ENCODE measurements at places on chromosomes 7 and 10. TPM values are rescaled to one million over a fixed set of nuclear protein-coding genes. Genes with fewer than 3 reads are reported as not detected.

Gene PTPN20
- not detected for total RNA-seq

Gene PAPSS2
- 21.9 TPM for total RNA-seq

Gene ACTL6B
- total RNA-seq, result not detected

Gene UFSP1
- 2.9 TPM for total RNA-seq

Gene WDR86
- total RNA-seq, result not detected

- H3K27me3 ChIP-seq, result peaks cover 5% of the 10 kb centered on the region
- no peak overlapping the region for H3K4me3 ChIP-seq
- no peaks in the 10 kb centered on the region for H3K36me3 ChIP-seq
- no peaks in the 10 kb centered on the region for H3K4me1 ChIP-seq
- no peak overlapping the region for H3K27ac ChIP-seq
- DNase-seq, result no peak
Observed at GRCh38 chr7:44223362-44224079, 22.7 kb downstream of the YKT6 start.

DNA sequence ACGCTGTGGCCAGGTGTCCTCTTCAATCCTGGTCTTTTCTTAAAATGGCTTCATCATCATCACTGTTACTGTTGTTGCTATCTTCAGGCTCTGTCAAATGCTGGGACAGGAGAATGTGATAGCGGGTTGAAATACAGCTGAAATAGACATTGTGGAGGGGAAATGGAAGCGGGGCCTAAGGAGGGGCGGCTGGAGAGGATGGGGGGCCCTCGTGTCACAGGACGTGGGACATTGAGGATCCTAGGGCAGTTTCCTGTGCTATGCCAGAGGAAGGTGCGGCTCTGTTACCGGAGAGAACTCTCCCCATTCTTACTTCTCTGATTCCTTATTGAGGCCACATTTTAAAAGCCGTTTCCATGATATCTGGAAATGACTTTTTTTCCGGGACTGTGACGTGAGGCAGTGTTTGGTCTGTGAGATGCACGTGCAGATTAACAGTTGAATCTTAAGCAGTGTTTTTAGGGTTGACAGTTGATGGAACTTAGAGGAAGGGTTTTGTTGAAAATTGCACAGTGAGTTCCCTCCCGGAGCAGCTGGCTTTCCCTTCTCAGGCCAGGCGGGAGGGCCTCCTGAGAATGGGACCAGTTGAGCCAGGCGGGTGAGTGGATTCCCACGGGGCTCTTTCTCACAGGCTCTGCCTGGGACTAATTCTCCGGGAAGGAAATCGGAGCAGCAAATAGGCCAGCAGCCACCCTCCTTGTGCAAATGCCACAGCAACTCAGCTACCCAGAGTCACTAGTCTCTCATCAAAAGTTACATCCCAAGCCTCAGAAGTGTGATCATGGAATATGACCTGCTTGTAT, 125.2 kb downstream of the TACC2 start:
- H3K27me3 ChIP-seq, result no peaks in the 10 kb centered on the region
- DNase-seq, result no peak
- peak overlapping the region; percentile 95 for H3K27ac ChIP-seq
- H3K36me3 ChIP-seq, result no peaks in the 10 kb centered on the region

DNA sequence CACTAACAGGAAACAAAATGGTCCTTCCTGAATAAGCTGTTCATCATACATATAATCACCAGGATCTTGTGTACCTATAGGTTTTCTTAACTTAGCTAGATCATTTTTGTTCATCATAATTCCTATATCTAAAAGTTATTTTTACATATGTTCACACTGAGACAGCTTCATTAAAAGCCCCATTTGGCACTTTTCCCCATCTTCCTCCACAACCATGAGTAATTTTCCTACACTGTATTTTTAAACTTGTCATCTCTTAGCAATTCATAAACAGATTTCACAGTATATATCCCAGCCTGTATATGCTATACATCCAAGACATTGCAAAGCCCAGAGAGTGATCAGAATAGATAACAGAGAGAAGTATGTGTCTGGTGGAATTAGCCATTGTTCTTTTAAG, 28.3 kb downstream of the ZNF365 start:
- H3K4me1 ChIP-seq, result no peaks in the 10 kb centered on the region
- no peak for DNase-seq
- H3K27me3 ChIP-seq, result no peaks in the 10 kb centered on the region
- no peak overlapping the region for H3K27ac ChIP-seq
- no peak overlapping the region for H3K4me3 ChIP-seq

DNA sequence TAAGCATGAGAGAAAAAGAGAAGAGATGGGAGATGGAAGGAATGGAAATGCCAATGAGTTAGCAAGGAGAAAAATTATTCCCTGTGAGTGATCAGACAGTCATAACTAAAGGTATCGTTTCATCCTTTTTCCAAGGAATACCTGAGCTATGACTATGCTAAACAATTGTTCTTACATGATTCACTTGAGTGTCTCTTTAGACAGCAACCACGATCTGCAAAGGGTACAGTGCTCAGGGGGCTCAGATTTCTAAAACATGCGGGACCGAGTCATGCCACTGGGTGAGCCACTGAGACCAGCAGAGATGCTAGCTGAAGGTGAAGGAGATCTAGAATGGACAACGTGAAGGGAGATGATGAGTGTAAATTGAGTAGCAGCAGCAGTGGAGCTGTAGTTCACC, 78.0 kb upstream of the CTTNBP2 start:
- H3K27me3 ChIP-seq, result peaks cover 7% of the 10 kb centered on the region
- no peak for DNase-seq
- H3K4me1 ChIP-seq, result peaks cover 10% of the 10 kb centered on the region
- H3K4me3 ChIP-seq, result no peak overlapping the region
- no peaks in the 10 kb centered on the region for H3K36me3 ChIP-seq

GRCh38 chr10:70596110-70596798, 6.3 kb downstream of the PRF1 start:
- no peaks in the 10 kb centered on the region for H3K4me1 ChIP-seq
- H3K27ac ChIP-seq, result no peak overlapping the region
- peak; percentile 75 for DNase-seq
- peaks cover 16% of the 10 kb centered on the region for H3K27me3 ChIP-seq

DNA sequence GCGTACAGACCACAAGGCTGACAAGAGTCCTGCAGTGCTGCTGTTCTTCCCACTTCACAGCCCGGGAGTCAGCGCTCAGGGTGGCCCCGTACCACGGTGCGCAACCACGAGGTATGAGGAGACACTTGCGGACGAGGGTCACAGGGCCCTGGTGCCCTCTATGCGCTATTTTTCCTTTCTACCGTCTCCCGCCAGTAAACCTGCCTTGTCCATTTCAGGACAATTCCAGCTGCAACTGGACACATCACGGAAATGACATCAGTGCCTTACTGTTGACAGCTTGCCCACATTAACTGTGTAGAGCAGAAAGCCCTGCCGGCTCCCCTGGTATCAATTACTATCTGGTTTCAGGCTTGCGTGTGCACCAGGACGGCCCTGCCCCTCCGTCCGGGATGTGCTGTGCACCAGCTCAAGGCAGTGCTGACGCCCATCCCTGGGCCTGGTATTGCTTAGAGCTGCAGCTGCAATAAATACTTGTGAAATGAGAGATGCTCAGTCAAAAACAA, 65.1 kb downstream of the ZRANB1 start:
- peak overlapping the region; percentile 67 for H3K27ac ChIP-seq
- no peak overlapping the region for H3K4me3 ChIP-seq
- peaks cover 9% of the 10 kb centered on the region for H3K36me3 ChIP-seq
- no peaks in the 10 kb centered on the region for H3K27me3 ChIP-seq
- peaks cover 25% of the 10 kb centered on the region for H3K4me1 ChIP-seq

DNA sequence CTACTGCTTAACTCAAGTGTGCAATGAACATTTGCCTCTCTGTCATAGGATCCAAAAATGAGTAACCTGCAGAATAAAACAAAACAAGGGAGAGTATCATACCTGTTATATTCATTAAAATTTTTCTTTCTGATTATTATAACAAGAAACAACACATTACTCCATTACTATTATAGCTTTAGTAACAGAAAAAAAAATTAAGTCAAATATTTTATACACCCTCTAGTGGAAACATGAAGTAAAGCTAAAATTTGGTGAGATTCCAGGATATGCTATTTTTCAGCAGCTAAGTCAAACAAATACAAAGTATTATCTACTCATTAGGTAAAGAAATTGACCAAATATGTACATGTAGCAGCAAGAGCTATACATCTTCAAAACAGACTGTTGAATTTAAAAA, 56.3 kb downstream of the PDZD8 start:
- no peak overlapping the region for H3K27ac ChIP-seq
- H3K36me3 ChIP-seq, result peaks cover 10% of the 10 kb centered on the region
- DNase-seq, result no peak
- no peaks in the 10 kb centered on the region for H3K27me3 ChIP-seq
- H3K4me3 ChIP-seq, result no peak overlapping the region

DNA sequence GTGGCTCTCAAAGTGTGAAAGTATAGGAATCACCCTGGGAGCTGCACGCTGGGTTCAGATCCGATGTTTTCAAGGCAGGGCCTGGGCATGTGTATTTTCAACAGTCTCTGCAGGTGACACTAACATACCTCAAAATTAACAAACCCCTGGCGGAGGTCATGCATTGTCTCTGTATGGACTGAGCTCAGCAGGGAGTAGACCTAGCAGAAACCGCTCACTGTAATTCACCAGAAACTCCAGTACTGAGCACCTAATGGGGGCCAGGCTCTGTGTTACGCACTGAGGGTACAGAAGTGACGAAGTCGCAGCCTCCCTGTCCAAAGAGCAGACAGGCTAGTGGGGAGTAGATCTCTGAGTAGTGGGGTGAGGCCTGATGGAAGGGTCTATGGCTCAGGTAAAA, 5.6 kb downstream of the STRA8 start:
- peak; percentile 64 for DNase-seq
- H3K4me3 ChIP-seq, result no peak overlapping the region
- no peak overlapping the region for H3K27ac ChIP-seq
- peaks cover 34% of the 10 kb centered on the region for H3K27me3 ChIP-seq
- no peaks in the 10 kb centered on the region for H3K36me3 ChIP-seq

DNA sequence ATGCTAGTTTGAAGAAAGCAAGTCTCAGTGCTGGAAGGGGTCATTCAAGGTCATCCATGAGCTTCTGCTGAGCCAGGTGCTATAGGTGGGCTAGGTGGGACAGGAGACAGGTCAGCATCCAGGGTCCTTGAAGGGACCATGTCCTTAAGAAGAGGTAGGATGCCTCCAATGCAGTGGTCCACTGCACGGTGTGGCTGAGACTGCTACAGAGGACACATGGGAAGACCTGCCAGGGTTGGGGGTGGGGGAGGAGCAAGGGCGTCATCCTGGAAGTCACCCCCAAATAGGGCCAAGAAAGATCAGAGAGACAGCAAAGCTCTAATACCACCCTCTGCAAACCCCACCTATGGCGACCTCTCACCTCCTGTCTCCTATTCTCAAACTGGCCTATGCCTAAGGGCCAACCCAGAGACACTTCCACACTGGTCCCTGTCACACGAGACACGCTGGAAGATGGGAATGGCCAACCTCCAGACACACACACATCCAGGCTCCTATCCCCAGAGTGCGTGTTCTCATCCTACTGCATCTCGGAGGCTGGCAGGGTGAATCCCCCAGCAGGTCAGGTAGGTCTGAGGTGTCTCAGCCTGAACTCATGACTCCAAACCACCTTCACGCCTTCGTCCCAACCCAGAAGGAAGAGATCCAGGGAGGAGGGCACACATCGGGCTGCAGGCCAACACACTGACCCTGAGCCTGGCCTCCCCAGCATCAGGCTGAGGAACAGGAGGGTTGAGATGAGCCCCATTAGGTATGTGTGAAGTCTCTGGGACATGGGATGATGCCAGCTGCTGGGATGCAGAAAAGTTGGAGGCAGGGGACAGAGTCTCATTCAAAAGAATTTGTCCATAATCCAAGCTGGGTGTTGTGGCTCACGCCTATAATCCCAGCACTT, 5.6 kb upstream of the PPP1R35 start:
- DNase-seq, result no peak
- H3K4me1 ChIP-seq, result peaks cover 9% of the 10 kb centered on the region
- no peaks in the 10 kb centered on the region for H3K27me3 ChIP-seq
- no peak overlapping the region for H3K27ac ChIP-seq
- no peak overlapping the region for H3K4me3 ChIP-seq

DNA sequence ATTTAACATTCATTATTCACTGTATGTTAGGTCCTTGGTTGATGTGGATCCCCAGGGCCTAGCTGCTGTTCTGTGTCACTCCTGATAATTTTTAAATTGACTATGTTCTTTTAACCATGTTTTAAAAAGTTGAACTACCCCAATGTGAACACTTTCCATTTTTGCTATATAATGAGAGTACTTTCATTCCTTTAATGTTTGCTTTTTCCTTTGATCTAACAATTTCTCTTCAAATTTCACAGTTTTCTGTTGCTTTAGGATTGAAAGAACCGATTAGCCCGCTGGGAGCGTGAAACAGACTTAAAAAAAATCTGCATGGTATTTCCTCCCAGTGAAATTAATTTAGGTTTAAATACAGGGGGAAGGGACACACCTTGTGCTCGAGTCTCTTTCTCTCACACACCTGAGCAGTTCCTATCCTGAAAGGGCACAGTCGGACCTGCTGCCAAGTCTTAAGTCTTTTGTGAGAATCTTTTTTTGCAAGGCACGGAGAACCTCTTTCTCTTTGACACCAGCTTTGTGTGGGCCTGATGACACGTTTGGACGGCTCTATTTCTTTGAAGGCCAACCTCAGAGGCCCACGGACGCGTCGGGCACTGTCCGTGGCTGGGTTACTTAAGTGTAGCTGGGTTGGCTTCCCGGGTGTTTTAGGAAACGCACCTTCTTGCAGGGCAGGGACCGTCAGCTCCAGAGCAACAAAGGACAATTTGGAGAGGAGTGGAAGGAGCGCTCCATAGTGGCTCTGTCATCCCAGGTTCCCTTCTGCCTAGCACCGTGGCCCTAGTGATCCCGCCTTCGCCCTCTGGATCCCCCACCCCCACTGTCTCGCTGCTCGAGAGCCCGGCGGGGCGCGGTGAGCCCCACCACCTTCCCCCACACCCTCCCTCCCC, 1.0 kb upstream of the CHN2 start:
- H3K4me1 ChIP-seq, result peaks cover 8% of the 10 kb centered on the region
- H3K4me3 ChIP-seq, result peak overlapping the region; percentile 54
- no peak for DNase-seq
- H3K27ac ChIP-seq, result no peak overlapping the region
- peaks cover 83% of the 10 kb centered on the region for H3K27me3 ChIP-seq
- no peaks in the 10 kb centered on the region for H3K36me3 ChIP-seq

- no peak overlapping the region for H3K27ac ChIP-seq
- DNase-seq, result no peak
- no peak overlapping the region for H3K4me3 ChIP-seq
Observed at GRCh38 chr7:142983825-142984224, 21.7 kb upstream of the KEL start.

- no peak for DNase-seq
- H3K27me3 ChIP-seq, result no peaks in the 10 kb centered on the region
- no peaks in the 10 kb centered on the region for H3K4me1 ChIP-seq
- H3K4me3 ChIP-seq, result no peak overlapping the region
- no peak overlapping the region for H3K27ac ChIP-seq
- peaks cover 43% of the 10 kb centered on the region for H3K36me3 ChIP-seq
Observed at GRCh38 chr10:5927306-5927705, 37.3 kb downstream of the FBH1 start.
